ENCODE measurements at places on chromosomes 3 and 15.

- peak; percentile 48 for DNase-seq
Measured at GRCh38 chr3:178705925-178706324, 169.7 kb downstream of the KCNMB2 start.

DNA sequence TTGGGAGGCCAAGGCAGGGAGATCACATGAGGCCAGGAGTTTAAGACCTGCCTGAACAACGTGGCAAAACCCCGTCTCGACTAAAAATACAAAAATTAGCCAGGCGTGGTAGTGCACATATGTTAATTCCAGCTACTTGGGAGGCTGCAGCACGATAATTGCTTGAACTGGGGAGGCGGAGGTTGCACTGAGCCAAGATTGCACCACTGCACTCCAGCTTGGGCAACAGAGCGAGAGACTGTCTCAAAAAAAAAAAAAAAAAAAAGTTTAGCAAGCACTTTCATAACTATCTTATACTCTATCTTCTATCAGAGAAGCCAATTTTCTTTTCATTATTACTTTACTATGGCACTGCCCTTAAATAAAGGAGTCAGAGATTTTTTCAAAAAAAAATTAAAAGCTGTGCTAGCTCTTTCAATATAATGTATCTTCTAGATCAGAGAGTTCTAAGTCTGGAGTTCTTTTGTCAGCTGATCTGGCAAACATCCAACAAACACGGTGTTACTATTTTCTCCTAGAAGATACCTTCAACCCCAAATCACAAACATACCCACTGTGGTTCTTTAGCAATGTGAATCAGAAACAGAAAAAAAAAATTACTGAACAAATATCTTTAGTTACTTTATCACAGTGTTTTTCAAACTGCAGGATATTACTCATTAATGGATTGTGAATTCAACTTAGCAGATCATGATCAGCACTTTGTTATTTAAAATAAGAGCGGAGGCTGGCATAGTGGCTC lies 3.0 kb downstream of the ZNF770 start:
- DNase-seq: no peak

- peak; percentile 86 for DNase-seq
Measured at GRCh38 chr3:112814266-112814665, 32.4 kb downstream of the CD200R1L start.

DNA sequence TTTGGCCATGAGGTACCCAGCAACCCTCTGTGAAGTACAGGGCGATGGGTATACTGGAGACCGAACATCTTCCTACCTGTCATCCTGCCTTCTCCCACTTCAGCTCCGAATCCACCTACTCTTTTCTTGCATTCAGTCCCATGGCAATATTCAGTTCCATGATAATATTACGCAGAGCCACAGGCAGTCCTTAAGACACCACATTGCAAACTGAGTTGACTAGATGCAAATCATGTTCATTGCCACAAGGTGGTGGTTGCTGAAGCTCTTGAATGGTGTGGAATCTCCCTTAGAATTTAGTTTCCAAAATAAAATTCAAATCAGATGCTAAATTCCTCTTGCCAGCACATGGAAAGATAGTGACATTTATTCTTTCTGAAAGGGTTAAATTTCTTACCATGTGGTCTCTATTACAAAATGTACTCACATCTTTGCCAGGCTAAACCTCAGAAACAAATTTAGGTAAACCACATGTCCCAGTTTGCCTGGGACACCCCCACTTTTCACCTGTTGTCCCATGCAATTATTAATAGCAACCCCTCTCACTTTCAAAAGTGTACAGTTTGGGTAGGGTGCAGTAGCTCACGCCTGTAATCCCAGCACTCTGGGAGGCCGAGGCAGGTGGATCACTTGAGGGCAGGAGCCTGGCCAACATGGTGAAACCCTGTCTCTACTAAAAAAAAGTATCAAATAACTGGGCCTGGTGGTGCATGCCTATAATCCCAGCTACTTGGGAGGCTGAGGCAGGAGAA lies 1.7 kb upstream of the NME9 start:
- DNase-seq: peak; percentile 45

- DNase-seq: no peak
Measured at GRCh38 chr3:42306499-42306898, 40.5 kb upstream of the CCK start.

All from AG10803 (cell line).